ENCODE measurements at places on chromosomes 16 and 17. TPM values are rescaled to one million over a fixed set of nuclear protein-coding genes. Genes with fewer than 3 reads are reported as not detected.

SLFN13 gene
- polyA plus RNA-seq = not detected

TMEM235 gene
- polyA plus RNA-seq = not detected

ITGAL gene
- not detected for polyA plus RNA-seq

HES7 gene
- 15.3 TPM for polyA plus RNA-seq

ADAD2 gene
- polyA plus RNA-seq = not detected

NOG gene
- polyA plus RNA-seq = 2.1 TPM

MARF1 gene
- polyA plus RNA-seq = 23.5 TPM

MYL4 gene
- polyA plus RNA-seq = not detected

KCNAB3 gene
- polyA plus RNA-seq = 7.6 TPM

IGFALS gene
- polyA plus RNA-seq = 3.0 TPM

HEATR9 gene
- not detected for polyA plus RNA-seq

OR2C1 gene
- polyA plus RNA-seq = not detected

SLC47A1 gene
- polyA plus RNA-seq = not detected

MT1M gene
- polyA plus RNA-seq = not detected
